ENCODE measurements at places on chromosomes 7 and 10.

DNA sequence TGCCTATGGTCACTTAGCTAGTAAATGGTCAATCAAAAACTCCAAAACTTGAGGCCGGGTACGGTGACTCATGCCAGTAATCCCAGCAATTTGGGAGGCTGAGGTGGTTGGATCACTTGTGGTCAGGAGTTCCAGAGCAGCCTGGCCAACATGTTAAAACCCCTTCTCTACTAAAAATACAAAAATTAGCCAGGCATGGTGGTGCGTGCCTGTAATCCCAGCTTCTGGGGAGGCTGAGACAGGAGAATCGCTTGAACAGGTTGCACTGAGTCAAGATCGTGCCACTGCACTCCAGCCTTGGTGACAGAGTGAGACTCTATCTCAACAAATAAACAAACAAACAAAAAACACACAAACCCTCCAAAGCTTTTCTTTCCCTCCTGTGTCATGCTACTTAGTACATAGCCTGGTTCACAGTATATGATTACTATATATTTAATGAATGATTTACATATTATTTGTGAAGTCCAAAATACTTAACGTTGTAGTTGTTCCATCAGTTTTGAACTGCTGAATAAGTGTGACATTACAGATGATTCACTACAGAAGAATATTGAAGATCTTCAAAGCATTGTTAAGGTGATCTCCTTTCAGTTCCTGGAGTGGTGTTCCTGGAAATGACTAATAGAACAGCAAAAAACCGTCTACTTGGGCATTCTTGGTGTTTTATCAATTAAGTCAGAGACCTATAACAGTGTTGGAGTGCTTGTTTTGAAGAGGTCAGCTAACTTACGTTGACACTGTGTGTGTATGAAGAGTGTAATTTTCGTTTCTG is 72.9 kb downstream of the ADK start:
- no peak for DNase-seq

DNA sequence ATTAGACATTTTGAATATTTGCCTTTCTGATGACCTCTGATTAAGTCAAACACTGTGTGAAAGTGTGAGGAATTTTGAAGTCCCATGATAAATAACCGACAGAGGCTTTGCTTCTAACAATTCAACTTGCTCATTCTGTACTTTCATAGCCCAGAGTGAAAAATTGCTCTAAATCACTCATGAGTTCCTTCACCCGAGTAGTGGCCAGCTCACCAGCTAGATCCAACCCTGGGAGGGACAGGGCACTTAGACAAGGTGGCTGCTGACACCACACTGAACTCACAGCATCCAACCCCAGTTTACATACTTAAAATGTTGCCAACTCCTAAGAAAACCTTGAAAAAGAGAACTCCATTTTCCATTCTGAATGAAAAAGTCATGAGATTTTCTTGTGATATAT is 80.0 kb upstream of the LYZL1 start:
- DNase-seq = no peak

DNA sequence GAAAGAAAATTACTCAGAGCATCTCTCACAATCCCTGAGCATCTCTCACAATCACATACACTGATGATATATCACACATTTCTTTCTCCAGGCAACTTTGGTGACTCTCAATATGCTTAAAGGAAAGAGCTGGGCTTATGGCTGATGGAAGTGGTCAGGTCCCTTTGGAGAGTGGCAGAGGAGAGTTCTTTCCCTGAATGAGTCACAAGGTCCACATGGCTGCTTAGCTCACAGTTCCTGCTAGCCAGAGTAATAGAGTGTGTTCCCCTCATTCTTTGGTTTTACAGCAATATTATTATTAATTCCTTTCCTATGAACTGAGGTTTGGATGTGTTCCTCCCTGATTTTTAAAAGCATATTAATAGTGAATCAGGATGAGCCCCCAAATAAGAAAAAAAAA is 287.4 kb downstream of the C7orf25 start:
- no peak for DNase-seq

- DNase-seq = no peak
These were observed 121.8 kb downstream of the KMT2C start for GRCh38 chr7:152313831-152314604.

GRCh38 chr7:29135846-29136245 is 10.5 kb downstream of the CPVL start:
- DNase-seq = no peak

GRCh38 chr10:30048768-30049517 is 10.4 kb downstream of the JCAD start:
- no peak for DNase-seq

DNA sequence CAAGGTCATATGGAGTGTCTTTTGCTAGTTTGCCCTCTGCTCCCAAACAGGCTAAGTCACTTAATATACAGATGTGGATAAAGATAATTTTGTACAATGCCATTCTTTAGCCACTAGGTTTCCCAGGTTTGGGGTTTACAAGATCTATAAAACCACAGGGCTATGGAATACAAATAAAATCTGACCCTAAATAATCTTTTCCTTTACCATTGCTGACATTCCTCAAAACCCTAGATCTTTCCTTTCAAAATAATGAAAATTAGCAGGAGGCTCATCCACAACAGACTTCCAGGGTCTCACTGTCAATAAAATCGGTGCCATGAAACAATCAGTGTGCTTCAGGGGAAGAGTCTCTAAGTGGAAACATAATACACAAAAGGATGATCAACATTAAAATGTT is 148.4 kb downstream of the CPEB3 start:
- no peak for DNase-seq

- no peak for DNase-seq
These were observed 23.9 kb downstream of the NUDCD3 start for GRCh38 chr7:44466300-44467216.

GRCh38 chr7:44569959-44570358 is 3.7 kb downstream of the DDX56 start:
- DNase-seq = no peak

- DNase-seq = no peak
These were observed 227.8 kb upstream of the BMPER start for GRCh38 chr7:33677556-33677955.

DNA sequence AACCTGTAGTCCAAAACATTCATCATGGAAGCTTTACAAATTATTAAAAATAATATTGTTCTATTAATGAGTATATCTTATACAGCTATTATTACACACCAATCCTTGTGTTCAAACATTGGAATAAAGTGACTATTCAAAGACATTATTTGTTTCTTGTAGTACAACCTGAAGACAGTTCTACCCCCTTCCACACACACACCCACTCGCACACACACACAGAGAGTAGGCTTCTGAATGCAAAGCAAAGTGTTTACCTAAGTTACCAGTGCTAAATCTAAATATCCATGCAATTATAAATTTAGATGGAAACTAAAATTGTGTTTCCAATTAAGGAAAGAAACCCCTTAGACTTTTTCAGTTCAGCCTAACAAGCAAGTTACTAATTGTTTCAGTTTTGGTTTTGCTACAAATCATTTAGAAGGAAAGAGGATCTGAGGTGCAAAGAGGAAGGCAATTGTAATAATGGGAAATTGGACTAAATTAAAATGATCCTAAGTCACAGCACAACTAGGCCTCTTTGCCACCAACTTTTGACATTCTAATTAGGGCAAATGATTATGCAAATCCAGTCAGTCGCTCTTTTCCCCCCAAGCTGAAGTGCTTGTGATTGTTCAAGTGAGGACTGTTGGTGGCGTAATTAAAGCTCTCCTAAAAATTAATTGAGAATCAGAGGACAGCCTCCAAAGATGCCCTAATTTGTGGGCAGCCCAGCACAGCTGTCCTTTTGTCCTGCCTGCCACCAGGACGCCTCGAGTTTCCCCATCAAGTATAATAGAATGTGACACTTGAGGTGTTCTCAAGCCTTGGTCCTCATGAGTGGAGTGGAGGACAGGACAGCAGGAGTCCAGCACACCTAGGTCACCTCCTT is 19.9 kb upstream of the ATOH7 start:
- DNase-seq = no peak

DNA sequence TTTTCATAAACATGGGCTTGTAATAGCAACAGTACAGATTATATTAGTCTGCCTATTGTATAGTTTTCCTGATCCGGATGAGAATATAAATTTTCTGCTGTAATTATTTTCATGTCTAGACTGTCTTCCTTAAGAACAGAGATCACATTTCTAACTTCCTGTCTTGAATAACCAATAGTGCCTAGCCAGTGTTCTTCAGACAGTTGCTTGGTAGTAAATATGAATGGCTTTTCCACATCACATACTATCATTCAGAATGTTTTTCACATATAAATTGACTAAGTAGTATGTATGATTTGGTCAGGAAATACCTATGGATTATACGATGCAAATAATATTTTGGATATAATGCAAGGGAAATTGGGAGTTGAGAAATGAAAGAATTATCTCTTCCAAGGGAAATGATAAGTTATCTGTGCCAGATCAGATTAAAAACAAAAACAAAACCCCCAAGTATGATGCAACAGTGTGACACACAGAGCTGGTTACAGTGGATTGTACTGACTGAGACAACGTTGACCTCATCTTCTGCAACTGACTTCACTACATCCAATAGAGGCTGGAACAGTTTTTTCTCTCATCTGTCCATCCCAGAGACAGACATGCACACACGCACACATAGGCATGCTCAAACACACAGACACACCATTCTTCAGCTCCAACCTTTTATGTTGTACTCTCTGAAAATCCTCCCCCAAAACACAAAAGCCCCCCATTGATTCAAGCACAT is 16.4 kb downstream of the ITGA8 start:
- no peak for DNase-seq

GRCh38 chr7:54260941-54261371 is 281.2 kb upstream of the VSTM2A start:
- DNase-seq = no peak

DNA sequence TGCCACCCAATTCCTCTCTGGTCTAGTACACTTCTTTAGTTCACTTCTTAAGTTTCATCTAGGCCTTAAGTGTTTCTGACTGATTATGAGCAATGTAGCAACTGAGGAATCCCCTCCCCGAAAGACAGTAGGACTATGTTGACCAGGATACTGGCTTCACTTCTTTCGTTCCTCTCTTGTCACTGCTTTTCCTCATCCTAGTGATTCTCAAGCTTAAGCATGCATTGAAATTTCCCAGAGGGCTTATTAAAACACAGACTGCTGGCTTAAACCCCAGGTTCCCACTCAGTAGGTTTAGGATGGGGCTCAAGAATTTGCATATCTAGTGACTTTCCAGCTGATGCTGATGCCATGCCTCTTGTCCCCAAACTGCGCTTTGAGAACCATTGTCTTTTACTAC is 164.6 kb upstream of the WNT16 start:
- no peak for DNase-seq

- no peak for DNase-seq
These were observed 233.7 kb downstream of the PTPRN2 start for GRCh38 chr7:158353606-158354570.

- no peak for DNase-seq
These were observed 396.2 kb upstream of the IGFBP3 start for GRCh38 chr7:46317256-46317655.

DNA sequence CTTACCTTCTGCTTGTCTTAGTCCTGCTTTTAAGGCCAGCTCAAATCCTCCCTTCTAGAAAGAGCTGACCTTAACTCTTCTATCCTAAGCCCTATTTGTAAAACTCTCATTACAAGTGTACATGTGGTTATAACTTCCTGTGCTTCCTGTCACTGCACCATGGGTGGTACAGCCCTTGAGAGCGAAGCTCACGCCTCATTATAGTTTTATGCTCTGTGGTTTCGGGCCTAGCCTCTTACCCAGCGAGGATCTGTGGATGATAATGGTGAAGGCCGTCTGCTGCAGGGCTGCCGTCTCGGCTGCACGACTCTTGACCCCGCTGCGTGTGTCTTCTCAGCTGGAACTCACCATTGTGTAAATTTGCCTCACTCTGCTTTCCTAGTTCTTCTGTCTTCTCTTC is 74.6 kb downstream of the CUL1 start:
- DNase-seq = no peak

DNA sequence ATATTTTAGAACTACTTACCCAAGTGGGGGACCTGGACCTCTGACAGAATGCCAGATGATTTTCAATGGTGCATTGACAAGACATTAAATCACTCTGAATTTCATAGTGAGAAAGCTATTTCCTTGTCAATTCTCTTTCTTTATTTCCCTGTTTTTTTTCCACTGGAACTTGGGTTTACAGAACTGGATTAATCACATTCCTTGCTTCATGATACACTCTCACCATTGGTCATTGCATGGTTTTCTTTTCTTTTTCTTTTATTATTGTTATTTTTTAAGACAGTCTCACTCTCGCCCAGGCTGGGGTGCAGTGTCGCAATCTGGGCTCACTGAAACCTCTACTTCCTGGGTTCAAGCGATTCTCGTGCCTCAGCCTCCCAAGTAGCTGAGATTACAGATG is 38.5 kb upstream of the LBX1 start:
- peak; percentile 13 for DNase-seq

DNA sequence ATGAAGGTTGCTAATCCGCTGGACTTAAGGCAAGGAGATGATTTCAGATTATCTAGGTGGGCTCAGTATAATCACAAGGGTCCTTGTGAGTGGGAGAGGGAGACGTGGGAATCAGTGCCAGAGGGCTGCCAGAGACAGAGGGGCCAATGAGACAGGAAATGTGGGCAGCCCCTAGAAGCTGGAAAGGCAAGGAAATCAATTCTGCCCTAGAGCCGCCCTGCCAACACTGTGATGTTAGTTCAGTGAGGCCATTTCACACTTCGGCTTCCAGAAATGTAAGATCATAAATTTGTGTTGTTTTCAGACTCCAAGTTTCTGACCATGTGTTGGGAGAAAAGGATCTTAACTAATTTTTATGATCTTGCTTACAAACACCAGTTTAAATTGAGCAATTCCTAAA is 3.6 kb upstream of the GPNMB start:
- no peak for DNase-seq

DNA sequence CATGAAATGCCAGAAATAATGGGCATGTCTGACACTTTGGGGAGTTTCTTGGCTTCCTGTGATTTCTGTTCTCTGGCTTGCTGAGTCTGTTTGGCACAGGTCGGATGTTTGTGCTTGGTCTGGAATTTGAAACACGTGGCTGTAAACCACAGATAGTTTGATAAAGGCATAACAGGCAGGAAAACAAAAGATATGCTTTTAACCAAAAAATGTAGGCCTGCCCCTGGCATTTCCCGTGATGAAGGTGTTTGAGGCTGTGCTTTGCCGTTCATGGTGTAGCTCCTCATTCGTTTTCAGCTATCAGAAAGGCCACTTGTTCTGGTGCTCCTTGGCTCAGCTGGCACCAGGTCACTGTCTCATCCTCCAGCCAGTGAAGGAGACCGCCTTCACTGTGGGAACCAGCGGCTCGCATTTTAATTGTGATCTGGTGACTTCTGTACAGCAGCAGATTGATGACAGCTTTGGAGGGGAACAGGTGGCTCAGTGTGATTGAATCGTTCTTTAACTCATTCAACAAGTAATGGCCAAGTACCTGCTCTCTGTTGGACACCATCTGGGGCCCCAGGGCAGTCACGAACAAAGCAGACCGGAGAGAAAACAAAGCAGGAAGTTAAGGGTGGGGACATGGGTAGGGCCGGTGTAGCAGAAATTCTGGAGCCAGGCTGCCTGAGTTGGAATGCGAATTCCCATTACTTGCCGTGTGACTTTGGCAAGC is 111.5 kb downstream of the CCNY start:
- no peak for DNase-seq

GRCh38 chr7:5435291-5436002 is 11.8 kb upstream of the TNRC18 start:
- DNase-seq = no peak

GRCh38 chr10:42753507-42754154 is 29.0 kb upstream of the BMS1 start:
- DNase-seq = no peak
